ENCODE measurements at places on chromosomes 4 and X.

- no peak for DNase-seq
These were observed 672.2 kb upstream of the CT83 start for GRCh38 chrX:117134983-117135382.

DNA sequence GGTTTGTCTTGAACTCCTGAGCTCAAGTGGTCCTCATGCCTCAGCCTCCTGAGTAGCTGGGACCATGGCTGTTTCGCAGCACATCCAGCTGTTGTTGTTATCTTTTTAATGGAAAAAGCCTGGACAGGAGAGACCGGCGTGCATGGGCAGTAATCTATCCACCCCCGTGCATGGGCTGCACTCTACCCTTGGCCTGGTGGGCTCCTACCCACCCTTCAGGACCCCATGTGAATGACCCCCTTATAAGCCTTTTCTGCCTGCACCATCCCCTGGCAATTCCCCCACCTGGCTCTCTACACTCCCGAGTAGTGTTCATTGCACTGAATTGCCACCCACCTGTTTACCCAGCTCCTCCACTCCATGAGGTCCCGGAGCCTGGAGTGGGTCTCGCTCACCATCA is 18.9 kb upstream of the HTRA3 start:
- DNase-seq, result no peak

GRCh38 chr4:153781717-153782416 is 7.0 kb downstream of the SFRP2 start:
- no peak for DNase-seq

DNA sequence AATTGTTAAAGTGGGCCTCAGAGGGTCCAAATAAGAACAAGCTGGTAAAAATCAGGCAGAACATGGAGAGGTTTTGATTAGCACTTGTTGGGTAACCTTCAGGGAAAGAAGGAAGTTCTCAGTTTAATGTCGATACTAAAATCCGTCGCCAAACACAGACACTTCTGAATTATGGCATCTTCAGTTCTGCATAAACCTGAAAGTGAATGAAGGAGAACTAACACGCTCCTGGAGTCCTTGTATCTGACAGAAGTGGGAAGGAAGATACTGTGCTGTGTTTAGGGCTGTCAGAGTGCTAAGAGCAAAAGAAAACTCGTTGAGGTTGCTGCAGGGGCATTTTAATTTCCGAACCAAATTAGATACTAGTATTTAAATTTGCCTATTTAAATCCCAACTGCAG is 106.2 kb downstream of the TMA16 start:
- no peak for DNase-seq

GRCh38 chr4:53937918-53938317 is 126.5 kb downstream of the CHIC2 start:
- no peak for DNase-seq

DNA sequence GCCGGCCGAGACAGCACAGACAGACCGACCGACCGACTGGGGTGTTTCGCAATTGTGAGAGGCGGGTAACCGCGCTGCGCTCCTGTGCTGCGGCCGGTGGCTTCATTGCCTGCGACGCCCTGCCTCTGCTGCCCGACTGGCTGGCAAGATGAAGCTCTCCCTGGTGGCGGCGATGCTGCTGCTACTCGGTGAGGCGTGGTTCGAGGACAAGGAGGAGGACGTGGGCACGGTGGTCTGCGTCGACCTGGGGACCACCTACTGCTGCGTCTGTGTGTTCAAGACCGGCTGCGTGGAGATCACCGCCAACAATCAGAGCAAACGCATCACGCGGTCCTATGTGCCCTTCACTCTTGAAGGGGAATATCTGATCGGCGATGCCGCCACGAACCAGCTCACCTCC is 565.7 kb upstream of the SMIM31 start:
- no peak for DNase-seq

GRCh38 chrX:149296092-149296491 is 209.0 kb downstream of the IDS start:
- no peak for DNase-seq

GRCh38 chr4:35105486-35105885 is 1138.8 kb downstream of the ARAP2 start:
- no peak for DNase-seq

GRCh38 chrX:46637938-46638337 is 64.4 kb downstream of the CHST7 start:
- DNase-seq, result no peak

DNA sequence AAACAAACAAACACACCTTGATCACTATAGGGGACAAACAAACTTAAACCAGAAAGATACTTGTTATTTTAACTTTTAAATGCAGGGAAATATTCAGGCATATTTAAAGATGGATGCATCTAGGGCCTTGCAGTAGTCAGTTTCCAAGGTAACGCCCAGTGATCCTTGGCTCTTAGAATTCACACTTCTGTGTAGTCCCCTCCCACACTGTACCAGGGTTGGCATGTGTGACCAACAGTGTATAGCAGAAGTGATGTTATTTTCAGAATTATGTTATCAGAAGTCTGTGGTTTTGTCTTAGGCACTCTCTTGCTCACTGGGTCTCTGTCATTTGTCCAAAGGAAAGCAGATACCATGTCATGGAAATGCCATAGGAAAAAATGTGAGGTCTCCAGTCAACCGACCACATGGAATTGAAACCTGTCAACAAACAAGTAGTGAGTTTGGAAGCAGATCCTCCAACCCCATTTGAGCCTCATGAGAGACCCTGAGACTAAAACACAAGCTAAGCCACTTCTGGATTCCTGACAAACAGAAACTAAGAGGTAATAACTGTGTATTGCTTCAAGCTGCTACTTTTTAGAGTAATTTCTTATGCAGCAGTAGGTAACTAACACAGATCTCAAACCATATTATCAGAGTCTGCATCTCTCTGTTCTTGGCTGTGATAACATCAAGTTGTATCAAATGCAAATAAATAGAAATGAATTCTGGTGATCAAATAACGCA is 670.3 kb downstream of the KCTD8 start:
- DNase-seq, result no peak

- DNase-seq, result no peak
These were observed 240.3 kb downstream of the IL1RAPL2 start for GRCh38 chrX:104806346-104806745.

DNA sequence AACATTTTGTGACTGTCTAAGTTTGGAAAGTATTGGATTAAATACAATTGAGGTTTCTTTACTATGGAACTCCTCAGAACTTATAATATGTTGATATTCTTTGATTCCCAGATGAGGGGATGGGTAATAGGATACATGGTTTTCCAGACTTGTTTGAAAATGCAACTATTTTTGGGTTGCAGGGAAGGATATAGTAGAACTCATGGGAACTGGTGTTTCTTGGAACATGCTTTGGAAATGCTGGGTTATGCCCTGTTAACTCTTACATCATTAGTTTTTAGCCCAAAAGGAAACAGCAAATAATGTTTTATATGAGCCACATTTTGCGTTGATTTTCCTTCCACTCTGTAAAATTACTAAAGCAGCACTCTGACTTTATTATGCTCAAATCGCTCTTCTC is 41.9 kb downstream of the HPF1 start:
- DNase-seq, result no peak

GRCh38 chr4:37978248-37978924 is 18.2 kb downstream of the PTTG2 start:
- no peak for DNase-seq

GRCh38 chr4:43776371-43776770 is 672.2 kb downstream of the KCTD8 start:
- DNase-seq, result no peak

- no peak for DNase-seq
These were observed 2518.5 kb downstream of the ARAP2 start for GRCh38 chr4:33725861-33726260.

DNA sequence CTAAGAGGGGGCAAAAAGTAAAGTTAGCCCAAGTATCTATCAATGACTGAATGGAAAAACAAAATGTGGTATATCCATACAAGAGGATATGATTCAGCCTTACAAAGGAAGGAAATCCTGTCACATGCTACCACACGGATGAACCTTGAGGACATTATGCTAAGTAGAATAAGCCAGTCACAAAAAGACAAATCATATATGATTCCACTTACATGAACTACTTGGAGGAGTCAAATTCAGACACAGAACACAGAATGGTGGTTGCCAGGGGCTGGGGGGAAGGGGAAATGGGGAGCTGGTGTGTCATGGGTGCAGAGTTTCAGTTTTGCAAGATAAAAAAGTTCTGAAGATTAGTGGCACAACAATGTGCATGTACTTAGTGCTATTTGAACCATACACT is 101.8 kb downstream of the SH3KBP1 start:
- DNase-seq, result no peak

- DNase-seq, result no peak
These were observed 185.1 kb upstream of the DIPK2B start for GRCh38 chrX:45385757-45386156.

DNA sequence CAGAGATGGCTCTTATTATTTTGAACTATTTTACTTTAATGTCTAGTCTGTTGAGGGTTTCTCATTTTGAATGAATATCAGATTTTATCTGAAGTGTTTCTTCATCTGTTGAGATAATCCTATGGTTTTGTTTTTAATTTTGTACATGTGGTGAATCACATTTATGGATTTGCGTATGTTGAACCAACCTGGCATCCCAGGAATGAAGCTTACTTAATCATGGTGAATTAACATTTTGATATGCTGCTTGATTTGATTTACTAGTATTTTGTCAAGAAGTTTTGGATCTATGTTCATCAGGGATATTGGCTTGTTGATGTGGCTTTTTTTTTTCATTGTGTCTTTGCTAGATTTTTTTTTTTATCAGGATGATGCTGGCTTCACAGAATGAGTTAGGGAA is 2390.9 kb downstream of the PCDH7 start:
- DNase-seq, result no peak

DNA sequence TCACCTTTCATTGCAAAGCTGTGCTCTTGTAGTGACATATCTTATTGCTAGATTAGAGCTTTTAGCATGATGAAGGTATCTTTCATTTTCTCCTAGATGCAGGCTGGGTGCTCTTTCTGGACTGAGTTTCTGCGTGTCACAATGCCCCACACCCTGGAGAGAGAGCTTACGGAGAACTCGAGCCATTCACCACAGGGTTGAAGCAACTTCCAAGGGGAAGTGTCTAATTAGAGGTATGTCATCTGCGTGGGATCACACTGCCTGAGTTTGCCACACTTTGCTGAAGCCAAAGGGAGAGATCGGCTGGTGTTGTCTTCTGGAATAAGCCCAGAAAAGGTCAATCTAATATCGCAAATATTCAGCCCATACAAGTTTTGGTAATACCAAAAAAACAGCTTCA is 179.3 kb upstream of the MBNL3 start:
- no peak for DNase-seq

- no peak for DNase-seq
These were observed 199.6 kb upstream of the MID1 start for GRCh38 chrX:10819973-10820372.

GRCh38 chrX:69285401-69285877 is 120.2 kb upstream of the PJA1 start:
- DNase-seq, result no peak

DNA sequence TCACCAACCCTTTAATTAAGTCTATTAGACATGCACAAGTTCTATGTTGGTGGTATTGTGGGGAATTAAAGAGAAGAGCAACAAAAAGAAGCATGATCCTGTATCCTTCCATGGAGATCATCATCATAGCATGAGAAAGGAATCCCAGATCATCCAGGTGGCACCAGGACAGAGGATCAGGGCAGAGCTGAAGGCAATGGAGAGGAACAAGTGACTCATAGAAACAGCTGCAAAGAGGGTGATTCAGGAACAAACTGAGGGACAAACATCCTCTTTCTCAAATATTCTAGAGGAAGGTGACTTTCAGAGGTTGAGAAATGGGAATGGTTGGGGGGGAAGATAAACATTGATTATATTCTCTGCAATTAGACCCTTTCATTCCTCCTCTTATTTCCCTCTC is 105.5 kb upstream of the OTUD4 start:
- no peak for DNase-seq

DNA sequence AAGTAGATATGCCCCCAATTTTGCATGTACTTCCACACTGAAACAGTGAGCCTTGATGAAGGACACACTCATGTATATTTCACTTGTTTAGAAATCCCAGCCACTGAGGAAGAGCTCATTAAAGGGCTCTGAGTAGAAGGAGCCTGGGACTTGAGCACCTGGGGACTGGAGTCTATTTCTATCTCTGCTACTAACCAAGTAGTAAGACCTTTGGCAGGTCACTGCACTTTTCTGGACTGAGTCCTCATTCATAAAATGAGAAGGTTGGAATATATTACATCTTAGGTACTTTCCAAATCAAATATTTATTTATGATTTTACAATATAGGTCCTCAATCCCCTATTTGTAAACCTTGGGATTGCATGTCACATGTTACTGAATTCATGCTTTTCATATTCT is 78.2 kb upstream of the C4orf54 start:
- DNase-seq, result no peak

DNA sequence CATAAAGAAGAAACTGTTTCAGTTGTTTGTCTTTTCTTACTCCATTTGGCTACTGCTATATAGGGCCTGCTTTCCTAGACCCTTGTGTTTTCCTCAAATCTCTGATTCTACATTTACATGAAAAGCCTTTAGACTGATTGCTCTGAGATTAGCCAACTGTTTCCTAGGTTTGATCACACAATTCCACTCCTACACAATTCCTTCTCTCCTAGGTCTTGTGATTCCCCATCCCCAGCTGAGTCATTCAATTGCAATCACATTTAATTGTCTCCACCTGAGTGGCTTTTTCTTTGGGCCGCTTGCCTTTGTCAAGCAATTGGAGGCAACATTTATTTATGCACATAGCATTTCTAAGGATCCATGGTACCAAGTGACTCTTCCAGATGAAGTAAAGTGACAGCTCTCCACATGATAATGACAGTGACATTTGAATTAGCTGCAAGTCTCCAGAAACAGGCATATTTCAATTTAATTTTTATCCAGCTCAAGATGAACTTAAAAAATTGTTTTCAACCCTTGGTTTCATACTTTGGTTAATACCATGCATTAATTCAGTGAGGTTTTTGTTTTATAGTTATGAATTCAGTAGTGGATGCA is 35.8 kb downstream of the ATXN3L start:
- DNase-seq, result no peak

- no peak for DNase-seq
These were observed 375 bp downstream of the FGFR3 start for GRCh38 chr4:1793496-1793840.

- no peak for DNase-seq
These were observed 248.7 kb downstream of the FMR1NB start for GRCh38 chrX:148229801-148230303.

GRCh38 chr4:186693894-186694293 is 29.8 kb downstream of the FAT1 start:
- no peak for DNase-seq
